ENCODE measurements at places on chromosomes 6 and 20. TPM values are rescaled to one million over a fixed set of nuclear protein-coding genes. Genes with fewer than 3 reads are reported as not detected.
A peak's percentile ranks its signal among the peaks of the same experiment; 100 is the strongest.

GRCh38 chr6:112202639-112203341 is 51.6 kb downstream of the LAMA4 start:
- DNase-seq: no peak

DNA sequence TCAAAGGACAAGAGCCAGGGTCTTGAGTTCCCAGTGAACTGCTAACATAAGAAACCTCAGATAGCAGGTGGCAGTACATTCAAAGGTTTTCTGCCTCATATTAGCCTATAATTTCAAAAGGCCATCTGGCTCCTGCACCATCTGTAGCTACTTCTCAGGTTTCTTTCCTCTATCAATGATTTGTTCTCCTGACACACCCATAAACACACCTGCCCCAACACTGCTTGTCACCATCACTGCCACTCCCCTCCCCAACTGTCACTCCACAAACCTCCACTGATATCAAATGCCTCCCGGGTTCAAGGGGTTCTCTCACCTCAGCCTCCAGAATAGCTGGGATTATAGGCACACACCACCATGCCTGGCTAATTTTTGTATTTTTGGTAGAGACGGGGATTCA is 152.7 kb upstream of the SLC22A16 start:
- no peak for DNase-seq

DNA sequence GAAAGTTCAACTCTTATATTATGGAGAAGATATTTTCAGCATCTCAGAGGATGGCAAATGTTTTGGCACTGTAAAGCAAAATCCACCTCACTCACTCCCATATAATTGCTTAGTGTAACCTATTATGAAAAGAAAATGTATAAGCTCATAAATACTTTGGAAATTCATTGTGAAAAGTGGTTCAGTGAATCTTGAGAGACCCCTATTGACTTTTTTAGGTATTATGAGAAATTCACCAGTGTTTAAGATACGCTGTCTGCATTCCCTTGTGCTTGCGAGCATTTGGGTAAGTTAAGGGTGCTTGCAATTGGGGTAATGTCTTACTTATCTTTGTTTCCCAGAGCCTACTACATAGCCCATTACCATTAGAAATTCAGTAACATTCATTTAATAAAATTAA is 66.3 kb upstream of the BMP5 start:
- DNase-seq: no peak

- DNase-seq: no peak
Observed at GRCh38 chr20:48797850-48798747, 29.7 kb downstream of the PREX1 start.

GRCh38 chr6:84017709-84018452 is 15.7 kb upstream of the MRAP2 start:
- no peak for DNase-seq

PSORS1C2 gene
- total RNA-seq: not detected

TRAM2 gene
- 16.0 TPM for total RNA-seq

ANGPT4 gene
- total RNA-seq: 0.20 TPM

DNA sequence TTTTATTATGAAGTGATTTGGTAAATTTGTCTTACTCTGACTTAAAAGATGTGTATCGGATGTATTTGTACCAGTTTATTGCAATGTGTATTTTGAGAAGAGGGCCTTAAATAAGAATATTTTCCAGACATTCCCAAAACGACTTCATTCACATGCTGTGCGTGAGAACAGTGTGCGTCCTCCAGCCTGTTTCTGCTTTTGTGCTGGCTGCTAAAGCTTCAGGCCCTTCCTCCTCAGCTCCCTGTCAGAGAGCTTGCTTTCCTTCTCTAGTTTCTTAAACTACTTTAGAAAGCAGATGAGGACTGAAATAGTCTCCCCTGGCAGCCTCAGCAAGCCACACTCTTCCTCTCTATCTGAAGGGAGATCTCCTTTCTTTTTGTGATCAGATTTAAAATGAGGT is 157.8 kb downstream of the SAMD5 start:
- DNase-seq: no peak

DNA sequence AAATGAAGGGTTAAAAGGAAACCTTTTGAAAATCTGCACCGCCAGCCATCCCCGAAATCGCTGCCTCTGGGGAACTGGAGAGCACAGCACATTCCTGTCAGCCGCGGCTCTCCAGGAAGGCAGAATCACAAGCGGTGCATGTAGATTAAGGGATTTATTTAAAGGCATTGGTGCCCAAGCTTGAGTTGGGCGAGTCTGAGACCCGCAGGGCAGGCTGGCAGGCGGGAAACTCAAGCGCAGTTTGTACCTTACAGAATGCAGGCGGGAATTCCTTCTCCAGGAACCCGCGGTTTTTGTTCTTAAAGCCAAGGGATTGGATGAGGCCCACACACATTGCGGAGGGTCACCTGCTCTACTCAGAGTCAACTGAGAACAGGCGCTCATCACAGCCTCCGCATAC is 10.8 kb downstream of the GPR31 start:
- no peak for DNase-seq

CRISP3 gene
- total RNA-seq: 7.5 TPM

DNA sequence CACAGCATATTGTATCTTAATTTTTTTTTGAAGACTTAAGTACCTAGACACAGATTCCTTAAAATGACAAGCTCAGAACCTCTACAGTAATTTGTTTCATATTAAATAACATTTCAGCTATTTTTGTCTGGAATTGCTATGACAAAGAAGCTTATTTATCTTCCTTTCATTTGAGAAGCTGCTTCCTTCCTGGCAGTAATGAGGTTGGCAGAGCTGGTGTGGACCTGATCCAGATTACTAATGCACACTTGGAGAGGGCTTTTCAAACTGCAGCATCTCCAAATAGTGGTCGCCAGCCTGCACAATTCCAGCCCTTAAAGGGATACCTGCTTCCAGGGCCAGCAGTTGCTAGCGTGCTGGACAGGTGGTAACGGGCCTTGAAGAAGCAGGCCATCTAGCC is 12.1 kb downstream of the PTCHD4 start:
- DNase-seq: no peak

- no peak for DNase-seq
Observed at GRCh38 chr20:50321797-50322480, 131.3 kb downstream of the CEBPB start.

CNPY3 gene
- 88.9 TPM for total RNA-seq

- no peak for DNase-seq
Observed at GRCh38 chr20:19729672-19730071, 28.4 kb upstream of the RIN2 start.

BPIFA1 gene
- total RNA-seq: not detected

- no peak for DNase-seq
Observed at GRCh38 chr20:51738877-51739447, 29.2 kb downstream of the ATP9A start.

OXT gene
- 0.46 TPM for total RNA-seq

GRCh38 chr6:152371775-152372174 is 265.4 kb downstream of the SYNE1 start:
- no peak for DNase-seq

GRCh38 chr20:6401893-6402557 is 279.2 kb upstream of the FERMT1 start:
- DNase-seq: no peak

GRCh38 chr6:52724042-52724405 is 39.3 kb downstream of the GSTA2 start:
- peak; percentile 25 for DNase-seq

DNA sequence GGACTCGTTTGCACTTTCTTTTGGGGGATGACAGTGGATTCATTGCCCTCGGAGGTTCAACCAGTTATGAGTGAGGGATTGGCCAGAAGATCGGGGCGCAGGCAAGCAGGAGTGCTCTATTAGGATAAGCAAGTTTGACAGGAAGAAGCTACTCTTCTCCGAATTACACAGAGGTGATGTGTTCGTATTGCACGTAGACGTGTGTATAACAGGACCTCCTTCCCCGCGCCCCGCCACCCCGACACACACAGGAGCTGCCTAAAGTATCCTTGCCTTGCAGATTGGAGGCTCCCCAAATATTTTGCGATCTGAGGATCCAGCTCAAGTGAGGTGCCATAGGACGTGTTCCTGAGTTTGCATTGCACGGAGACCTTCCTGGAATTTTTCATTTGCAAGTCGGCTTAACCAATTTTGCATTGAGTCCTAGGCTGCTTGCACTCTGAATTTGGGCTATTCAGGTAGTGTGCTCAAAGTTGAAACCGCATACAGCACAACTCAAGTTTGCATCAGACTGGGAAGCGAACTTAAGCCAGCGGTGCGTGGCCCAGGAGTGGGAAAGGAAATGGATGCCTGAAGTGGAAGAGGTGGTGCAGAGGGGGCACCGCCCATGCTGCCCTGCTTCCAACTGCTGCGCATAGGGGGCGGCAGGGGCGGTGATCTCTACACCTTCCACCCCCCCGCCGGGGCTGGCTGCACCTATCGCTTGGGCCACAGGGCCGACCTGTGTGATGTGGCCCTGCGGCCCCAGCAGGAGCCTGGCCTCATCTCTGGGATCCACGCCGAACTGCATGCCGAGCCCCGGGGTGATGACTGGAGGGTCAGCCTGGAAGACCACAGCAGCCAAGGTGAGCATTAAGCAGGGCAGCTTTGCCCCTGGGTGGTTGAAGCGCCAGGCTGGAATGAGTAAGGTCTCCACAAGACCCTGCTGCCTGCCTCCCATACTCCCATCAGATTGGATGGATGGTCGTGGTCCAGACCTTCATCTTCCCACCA is 770 bp downstream of the TCF19 start:
- DNase-seq: no peak

UBE3D gene
- total RNA-seq: 3.6 TPM

Data from mucosa of gallbladder (tissue), 1 donor.